ENCODE measurements at places on chromosomes 16 and 17. TPM values are rescaled to one million over a fixed set of nuclear protein-coding genes. Genes with fewer than 3 reads are reported as not detected.

The PRAC2 gene
- total RNA-seq = not detected

GRCh38 chr16:17396762-17397498 lies 73.8 kb downstream of the XYLT1 start:
- DNase-seq = peak; percentile 30
- H3K4me3 ChIP-seq = no peak overlapping the region
- H3K27me3 ChIP-seq = no peaks in the 10 kb centered on the region
- peak overlapping the region; percentile 89 for H3K27ac ChIP-seq
- peaks cover 88% of the 10 kb centered on the region for H3K4me1 ChIP-seq

The TMEM186 gene
- 1.9 TPM for total RNA-seq

The CLUH gene
- 34.4 TPM for total RNA-seq

DNA sequence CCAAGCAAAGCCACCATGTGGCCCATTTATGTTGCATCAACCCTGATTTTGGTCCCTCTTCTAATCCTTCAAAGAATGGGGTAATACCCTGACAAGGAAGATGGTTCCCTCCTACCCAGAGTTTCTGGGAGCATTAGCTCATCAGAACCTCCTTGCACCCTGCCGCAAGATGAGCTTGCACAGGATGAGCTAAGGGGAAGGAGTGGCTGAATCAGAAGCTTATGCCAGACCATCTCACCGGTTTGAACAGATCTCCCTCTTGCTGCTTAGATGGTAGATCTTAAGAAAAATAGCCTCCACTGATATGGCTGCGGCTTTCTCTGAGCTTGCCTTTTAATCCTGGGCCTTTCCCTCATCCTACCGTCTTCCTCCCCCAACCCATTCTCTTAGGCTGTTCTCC lies 175.1 kb downstream of the SOX9 start:
- H3K36me3 ChIP-seq = no peaks in the 10 kb centered on the region
- H3K4me1 ChIP-seq = no peaks in the 10 kb centered on the region
- H3K4me3 ChIP-seq = no peak overlapping the region
- no peak for DNase-seq
- no peak overlapping the region for H3K27ac ChIP-seq

The ST6GALNAC1 gene
- 1.8 TPM for total RNA-seq

DNA sequence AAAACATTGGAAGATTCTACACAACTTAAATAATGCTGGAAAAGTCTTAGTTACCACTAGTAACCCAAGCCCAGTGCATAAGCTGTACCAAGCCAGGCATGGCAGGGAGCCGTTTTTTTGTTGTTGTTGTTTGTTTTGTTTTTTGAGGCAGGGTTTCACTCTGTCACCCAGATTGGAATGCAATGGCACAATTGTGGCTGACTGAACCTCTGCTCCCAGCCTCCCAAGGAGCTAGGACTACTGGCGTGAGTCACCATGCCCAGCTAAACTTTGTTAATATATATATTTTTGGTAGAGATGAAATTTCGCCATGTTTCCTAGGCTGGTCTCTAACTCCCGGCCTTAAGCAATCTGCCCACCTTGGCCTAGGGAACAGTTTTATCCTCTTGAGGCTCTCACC lies 564 bp upstream of the TMIGD1 start:
- H3K4me3 ChIP-seq = no peak overlapping the region
- H3K4me1 ChIP-seq = peaks cover 25% of the 10 kb centered on the region
- H3K27ac ChIP-seq = no peak overlapping the region
- no peaks in the 10 kb centered on the region for H3K36me3 ChIP-seq
- H3K27me3 ChIP-seq = no peaks in the 10 kb centered on the region
- DNase-seq = no peak

DNA sequence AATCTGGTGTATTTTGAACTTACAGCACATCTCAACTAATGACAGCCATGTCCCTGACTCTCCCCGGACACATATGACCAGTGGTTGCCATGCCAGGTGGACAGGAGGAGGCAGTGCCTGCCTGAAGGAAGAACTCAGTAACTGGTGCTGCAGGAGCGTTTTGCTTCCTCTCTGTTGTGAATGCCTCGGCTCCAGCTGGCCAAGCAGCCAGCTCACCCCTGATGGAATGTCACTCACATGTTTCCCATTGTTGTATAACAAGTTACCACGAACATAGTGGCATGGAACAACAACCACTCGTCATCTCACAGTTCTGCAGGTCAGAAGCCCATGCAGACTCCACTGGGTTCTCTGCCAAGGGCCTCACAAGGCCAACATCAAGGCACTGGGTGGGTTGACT lies 20.1 kb upstream of the IRF8 start:
- no peaks in the 10 kb centered on the region for H3K4me1 ChIP-seq
- DNase-seq = no peak
- no peaks in the 10 kb centered on the region for H3K27me3 ChIP-seq
- no peak overlapping the region for H3K4me3 ChIP-seq

The SOCS1 gene
- total RNA-seq = 71.3 TPM

Measured in CD4-positive, alpha-beta T cell (primary cell).